ENCODE measurements at places on chromosomes 6 and 20.

- no peak for DNase-seq
These were observed 137.5 kb upstream of the SHLD1 start for GRCh38 chr20:5612581-5613301.

DNA sequence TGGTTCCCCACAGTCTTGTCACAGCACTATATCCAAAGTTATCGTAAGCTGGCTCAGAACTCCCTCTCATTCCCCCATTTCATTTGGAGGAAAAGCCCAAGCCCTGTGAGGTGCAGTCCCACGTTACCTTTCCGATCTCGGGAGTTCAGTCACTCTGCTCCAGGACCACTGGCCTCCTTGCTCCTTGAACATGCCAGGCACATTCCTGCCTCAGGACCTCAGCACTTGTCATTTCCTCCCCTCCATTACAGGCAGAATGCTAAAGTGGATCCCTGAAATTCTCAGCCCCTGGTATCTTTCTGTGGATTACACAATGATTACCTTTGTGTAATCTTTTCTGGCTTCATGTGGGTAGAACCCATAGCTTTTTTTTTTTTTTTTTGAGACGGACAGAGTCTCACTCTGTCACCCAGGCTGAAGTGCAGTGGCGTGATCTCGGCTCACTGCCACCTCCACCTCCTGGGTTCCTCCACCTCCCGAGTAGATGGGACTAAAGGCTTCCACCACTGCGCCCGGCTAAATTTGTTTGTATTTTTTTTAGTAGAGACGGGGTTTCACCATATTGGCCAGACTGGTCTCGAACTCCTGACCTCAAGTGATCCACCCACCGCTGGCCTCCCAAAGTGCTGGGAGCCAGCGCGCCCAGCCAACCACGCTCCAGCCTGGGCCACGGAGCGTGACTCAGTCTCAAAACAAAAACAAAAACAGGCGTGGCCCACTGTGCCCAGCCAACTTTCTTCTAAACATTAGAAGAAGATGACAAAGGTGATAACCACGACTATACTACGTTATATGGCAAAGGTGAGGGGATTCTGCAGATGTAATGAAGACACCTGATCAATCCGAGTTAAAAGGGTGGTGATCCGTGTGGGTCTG lies 4.0 kb upstream of the OXT start:
- DNase-seq: no peak

DNA sequence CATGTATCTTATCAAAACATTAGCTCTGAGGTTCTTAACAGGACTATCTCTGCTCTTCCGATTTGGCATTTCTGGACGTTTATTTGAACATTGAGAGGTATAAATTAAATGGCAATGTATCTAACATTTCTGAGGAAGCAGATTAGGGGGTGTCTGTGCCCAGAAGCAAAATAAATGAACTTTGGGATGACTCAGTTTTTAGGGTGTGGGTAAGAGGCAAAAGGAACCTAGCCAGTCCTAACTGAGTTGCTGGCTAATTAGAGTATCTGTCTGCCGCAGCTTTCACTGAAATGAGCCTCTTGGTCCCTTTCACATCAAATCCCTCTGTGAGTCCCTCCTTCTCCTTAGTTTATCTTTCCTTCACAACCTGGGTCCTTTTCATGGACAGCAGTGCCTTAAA lies 1.1 kb downstream of the RNF144B start:
- no peak for DNase-seq

DNA sequence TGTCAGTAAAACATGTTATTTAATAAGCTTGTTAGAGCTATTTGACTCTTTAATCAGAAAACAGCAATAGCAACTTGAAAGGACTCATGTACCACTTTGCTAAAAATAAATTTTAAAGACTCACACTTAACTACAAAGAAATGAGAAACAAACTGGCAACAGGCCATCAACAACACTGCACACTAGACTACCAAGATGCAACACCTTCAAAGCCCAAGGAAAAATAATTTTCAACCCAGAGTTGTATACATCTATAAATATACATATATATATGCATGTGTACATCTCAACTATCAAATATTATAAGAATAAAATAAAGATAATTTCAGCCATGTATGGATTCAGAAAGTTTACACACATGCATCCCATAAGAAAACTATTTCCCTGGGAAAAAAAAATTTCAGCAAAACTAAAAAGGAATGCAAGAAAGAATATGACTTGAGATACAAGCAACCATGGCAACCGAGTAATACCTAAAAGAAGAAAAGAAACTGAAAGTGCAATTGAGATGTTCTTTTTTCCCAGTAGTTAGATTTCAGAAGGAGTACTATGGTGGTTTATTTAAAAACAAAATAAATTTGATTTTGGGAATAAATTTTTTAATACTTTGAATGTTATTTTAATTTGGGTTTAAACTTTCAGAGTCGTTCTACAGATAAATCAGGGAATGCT lies 303.8 kb downstream of the UBE3D start:
- DNase-seq: no peak

DNA sequence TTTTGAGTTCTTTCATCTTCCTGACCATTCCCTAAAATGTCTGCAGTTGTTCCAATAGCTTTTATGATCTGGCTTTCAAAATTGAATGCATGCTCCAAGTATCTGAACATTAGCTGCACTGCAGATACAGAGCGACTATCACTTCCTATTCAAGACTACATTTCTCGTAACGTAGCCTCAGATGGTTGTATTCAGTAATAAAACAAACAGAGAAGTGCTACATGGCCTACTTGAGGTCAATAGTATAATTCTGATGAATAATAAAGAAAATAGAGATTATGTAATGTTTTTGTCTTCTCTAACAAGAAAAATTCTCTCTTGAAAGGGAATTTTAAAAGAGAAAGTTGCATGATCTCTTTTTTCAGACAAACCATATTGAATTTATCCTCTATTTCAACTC lies 333.9 kb upstream of the IRAK1BP1 start:
- DNase-seq: no peak

- no peak for DNase-seq
These were observed 308.1 kb upstream of the HS3ST5 start for GRCh38 chr6:114650891-114651290.

GRCh38 chr20:32249030-32249738 lies 28.3 kb upstream of the KIF3B start:
- no peak for DNase-seq

- DNase-seq: no peak
These were observed 4.8 kb upstream of the SMIM28 start for GRCh38 chr6:138372711-138373463.

DNA sequence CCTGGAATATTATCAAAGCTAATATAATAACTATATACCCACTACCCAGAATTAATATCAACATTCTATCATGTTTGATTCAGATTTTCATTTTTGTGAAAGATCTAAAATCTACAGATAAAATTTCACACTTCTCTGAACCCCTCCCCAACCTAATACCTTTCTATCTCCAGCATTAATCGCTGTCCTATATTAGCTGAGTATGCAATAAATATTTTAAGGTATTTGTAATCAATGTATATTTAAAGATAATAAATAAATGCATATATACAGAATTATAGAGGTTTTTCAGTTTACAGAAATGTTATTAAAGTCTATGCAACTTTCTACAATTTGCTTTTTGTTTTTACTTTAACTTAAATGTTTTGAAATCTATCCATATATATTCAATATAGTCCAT lies 156.7 kb upstream of the NRSN1 start:
- DNase-seq: no peak

- DNase-seq: no peak
These were observed at the start of gene SMIM8 for GRCh38 chr6:87322304-87323212. Gene SMIM8 (plus strand): TSS chr6:87322588. CDS start chr6:87337032, 14,444 bp downstream.

GRCh38 chr20:5729348-5729747 lies 20.9 kb upstream of the SHLD1 start:
- no peak for DNase-seq

DNA sequence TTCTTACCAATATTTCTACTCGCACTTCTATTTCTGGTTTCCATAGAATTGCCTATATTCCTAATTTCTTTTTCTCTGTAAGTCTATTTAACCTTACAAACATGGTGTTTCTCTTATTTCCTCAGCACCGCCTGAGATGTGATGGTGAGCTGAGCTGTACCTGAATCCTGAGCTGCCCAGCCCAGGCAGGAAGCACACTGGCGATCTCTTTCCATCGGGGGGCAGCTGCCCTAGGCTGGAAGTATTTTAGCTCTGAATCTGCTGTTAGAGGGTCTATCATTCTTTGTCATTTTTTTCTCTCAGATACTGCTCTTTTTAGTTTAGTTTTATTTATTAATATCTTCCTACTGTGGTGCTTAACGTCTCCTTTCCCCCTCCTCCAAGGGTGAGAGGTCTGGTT lies 173.4 kb upstream of the SLC35B3 start:
- no peak for DNase-seq

DNA sequence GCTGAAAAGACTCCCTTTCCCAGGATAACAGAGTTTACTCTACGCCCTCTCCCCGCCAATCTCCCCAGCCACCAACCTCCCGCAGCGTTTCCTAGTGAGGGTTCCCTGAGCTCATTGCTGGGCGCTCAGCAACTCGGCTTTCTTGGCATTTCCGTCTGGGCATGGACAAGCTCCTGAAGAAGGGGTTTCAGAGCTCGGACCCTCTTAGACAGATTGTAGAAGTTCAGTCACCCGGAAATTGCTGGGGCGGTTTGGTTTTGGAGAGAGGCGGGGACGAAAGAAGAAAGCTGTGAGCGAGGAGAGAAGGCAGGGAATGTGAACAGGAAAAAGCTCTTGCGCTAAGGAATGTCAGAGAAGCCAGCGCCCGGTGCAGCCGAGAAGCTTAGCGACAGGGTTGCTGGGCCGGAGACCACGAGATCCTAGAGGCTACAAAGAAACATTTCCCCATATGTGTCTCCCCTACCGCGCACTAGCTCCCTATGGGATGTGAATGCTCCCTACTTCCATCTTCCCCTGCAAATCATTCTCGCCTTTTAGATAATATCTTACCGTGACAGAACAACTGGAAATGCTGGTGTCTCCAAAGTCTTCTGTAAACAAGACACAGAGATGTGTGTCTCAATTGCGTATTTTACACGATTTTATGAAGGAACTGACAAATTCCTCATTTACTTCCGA lies 15.8 kb downstream of the POM121L2 start:
- DNase-seq: no peak

GRCh38 chr6:41966214-41966920 lies 24.8 kb upstream of the CCND3 start:
- DNase-seq: no peak

DNA sequence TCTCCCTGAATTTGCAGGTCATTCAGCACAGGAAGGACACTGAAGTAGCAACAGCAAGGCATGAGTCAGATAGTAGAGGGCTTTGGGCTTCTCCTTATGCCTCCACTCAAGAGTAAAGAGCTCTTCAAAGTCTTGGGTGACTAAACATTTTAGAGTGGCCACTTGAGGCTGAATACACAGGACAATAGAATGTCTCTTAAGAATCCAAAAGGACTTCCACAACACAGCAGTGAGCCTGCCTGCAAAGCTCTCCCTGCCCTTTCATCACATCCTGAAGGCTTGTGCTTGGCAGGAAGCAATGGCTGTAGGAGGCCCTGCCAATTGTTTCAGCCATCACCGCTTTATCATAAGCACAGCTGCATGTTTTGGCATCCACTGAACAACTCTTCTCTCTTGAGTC lies 36.8 kb downstream of the FOXQ1 start:
- peak; percentile 2 for DNase-seq

DNA sequence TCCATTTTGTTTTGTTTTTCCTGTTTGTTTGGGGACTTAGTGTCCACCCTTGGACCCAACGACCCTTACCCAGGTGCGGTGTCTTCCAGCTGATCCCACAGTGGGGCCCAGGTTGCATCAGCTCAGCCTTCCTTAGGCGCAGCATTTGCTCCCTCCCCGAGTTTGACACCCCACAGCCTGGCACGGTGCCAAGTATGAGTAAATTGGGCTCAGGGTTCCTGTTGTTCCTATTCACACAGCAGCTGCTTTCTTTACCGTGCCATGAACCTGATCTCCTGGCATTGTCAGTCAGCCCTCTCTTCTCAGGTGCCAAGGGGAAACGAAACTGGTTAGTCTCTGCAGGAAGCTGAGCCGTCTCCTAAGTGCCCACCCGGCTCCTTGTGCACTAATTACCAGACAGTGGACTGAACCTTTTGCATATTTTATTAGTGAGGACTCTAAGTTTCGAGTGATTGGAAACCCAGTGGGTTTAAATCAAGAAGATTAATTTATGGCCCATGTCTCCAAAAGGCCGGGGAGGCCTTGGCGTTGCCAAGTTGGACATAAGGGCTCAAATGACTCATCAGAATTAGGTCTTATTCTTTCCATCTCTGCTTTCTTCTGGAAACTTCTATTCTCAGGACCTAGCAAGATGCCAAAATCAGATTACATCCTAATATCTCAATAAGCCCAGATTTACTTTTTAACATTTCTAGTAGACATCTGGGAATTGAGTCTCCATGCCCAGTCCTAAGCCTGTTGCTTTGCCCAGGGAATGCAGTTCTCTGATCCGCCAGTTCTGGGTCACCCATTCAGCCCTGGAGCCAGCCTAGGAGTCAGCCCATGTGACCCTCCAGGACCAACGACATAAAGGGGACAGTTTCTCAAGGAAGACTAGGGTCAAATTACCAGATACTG lies 68.8 kb downstream of the TSHZ2 start:
- no peak for DNase-seq

DNA sequence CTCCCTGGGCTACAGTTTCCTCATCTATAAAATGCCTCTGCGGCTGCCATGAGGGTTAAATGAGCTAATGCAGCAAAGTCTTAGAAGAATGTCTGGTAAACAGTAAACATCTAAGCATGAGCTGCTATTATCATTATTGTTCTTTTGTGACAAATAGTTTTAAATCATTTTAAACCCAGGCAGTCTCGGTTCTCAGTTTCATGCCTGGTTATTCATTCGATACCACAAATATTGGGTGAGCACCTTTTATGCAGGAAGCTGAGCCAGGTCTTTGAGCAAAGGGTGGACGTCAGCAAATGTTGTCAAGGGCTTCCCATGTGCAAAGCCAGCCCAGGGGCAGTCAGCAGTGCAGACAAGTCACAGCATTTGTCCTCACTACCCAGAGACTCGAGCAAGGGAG lies 128.7 kb downstream of the NFATC2 start:
- no peak for DNase-seq

DNA sequence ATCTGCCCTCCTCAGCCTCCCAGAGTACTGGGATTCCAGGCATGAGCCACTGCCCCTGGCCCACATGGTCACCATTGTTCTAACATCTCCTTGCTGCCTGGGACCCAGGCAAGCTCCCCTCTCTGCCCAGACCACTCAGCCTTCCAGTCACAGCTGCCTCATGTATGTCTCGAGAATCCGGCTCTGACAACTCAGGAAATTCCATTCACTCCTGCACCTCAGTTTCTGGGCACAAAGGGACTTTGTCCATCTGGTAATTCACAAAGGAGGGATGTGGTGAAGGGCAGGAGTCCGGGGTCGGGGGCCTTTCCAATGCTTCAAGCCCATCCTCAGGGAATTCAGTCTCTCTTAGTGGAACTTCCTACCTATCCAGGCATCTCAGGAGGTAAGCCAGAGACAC lies 40.7 kb downstream of the JPH2 start:
- no peak for DNase-seq

GRCh38 chr6:28839443-28840120 lies 84.2 kb downstream of the TRIM27 start:
- no peak for DNase-seq

Data from NCI-H187 (cell line).